ENCODE measurements at places on chromosomes 12 and 14.

GRCh38 chr12:20808521-20808920 is 2.0 kb upstream of the SLCO1B3 start:
- no peak for DNase-seq

DNA sequence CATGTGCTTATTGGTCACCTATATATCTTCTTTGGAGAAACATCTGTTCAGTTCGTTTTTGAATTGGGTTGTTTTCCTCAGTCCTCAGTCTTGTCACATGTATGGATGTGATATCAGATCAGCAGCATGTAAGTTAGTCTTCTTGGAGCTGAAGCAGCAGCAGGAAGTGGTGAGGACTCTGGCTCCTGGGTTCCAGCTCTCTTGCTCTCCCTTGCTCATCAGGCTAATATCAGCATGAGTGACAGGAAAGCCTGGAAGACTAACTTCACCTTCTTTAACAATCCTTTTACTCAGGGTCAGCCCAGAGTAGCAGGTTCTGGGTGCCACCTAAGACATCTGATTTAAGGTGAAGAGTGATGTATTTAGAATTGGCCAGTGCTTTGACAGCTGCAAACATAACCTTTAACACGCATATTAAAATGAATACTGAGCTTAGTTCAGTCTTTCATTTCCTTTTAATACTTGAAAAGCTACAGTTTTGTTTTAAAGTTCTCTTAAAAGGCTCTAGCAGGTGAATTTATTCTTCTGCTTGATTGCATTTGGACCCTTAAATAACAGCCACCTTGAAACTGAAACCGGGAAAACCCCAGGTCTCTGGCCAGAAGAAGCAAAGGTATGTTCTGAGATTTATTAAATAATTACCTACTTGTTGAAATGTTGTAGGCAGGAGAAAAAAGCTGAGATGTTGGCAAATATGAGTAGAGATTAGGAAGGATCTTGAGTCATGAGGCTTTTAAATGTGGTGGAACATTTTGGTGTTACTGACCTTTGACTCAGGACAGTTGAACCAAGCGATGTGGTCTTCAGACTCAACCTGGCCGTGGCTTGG is 54.3 kb downstream of the DRAM1 start:
- DNase-seq, result no peak

- peak; percentile 63 for DNase-seq
These were observed 23.8 kb downstream of the SPTB start for GRCh38 chr14:64855721-64856528.

DNA sequence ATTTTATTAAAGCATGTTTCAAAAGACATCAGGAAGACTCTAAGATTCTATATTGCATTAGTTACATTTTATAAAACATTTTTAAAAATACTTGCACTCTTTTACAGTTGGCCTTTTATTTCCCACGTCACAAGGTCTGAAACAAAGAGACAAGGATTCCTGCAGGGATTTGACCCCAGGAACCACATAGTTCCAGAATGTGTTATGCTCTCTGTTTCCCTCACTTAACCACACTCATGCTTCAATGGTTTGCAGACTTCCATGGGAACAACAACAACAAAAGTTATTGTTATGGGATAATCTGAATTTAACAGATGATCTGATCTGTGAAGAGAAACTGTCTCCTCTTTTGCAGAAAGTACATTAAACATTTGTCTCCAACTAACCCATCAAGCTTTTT is 104.3 kb upstream of the PPFIA2 start:
- DNase-seq, result no peak

DNA sequence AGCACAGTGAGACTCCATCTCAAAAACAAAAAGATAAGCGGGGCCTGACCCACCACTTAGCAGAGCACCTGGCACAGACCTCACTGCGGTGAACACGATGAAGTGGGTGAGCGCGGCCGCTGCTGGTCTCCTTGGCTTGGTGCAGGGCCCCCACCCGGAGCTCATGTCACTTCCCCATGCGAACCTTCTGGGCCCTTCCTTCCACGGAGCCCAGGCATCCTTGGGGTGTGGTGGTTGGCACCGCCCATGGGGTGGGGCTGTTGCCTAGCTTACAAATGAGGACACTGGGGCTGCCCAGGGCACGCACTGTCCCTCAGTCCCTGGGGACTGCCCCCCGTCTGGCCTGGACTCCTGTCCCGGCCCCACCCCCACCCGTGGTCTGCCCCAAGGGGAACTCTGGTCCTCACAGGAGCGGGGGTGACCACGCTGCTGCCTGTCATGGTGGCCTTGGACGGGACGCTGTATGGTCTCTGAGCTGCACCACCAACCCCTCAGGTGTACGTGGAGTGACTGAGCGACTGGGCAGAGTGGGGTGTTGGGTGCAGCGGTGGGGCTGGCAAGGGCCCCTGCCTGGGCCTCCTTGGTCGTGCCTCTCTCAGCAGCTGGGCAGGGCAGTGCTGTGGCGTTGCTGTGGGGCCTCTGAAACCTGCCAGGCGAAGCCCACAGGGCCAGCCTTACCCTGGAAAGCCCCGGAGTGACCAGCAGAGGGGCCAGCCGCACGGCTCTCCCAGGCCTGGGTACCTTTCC is 15.3 kb downstream of the FBRSL1 start:
- DNase-seq, result no peak

DNA sequence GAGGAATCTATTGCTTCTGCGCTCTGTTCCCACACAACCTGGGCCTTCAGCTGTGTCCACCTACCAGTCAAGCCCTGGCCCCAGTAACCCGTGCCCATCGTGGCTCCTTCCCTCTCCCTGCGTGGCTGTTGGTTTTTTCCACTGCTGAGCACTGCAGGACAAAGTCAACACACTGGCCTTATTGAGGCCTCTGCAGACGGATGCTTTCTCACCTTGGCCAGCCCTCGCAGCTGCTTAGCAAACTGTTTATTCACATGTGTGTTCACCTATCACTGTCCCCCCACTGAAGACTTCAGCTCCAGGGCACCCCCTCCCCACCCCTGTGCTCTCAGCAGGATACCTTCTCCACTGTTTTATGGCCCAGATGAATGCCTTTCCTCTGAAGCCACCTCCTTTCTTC is 12.8 kb upstream of the GPX2 start:
- DNase-seq, result peak; percentile 29

DNA sequence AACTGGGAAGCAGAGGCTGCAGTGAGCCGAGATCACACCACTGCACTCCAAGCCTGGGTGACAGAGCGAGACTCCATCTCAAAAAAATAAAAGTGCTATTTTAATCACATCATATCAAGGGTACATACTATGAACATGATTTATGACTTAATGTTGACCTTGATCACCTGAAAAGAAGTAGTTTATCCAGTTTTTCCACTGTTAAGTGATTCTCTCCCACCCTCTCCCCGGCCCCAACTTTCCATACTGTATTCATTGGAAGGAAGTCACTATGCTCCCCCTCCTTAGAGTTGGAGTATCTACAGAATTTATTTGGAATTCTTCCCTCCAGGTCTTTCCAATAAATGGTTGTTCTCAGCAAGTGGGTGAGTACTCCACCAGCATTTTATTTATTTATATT is 3.0 kb upstream of the PRMT5 start:
- no peak for DNase-seq

GRCh38 chr12:32397696-32398095 is 1.7 kb upstream of the FGD4 start:
- DNase-seq, result no peak

DNA sequence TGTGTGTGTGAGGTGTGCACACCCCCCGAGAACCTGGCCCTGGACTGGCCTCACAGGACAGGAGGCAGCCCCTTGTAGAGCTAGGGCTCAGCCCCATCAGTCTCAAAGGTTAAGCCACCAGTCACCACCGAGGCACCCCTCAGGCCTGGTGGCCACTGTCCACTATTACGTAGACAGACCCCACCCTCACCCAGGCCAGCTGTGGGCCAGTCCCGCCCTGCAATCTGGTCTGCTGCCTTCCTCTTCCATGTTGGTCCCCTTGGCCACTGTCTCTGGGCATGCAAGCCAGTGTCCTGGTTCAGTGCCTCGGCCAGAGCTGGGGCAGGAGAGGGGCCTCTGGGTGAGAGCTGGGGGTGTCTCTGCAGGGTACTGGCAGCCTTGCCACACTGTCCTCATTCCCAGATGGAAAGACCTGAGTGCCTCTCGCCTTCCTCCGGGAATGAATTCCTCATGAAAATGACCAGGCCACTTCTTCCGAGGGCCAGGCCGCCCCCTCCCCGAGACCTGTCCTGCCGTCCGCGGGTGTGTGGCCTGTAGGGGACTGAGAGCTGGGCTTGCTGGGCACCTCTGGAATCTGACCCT is 897 bp upstream of the TEX22 start:
- DNase-seq, result no peak

DNA sequence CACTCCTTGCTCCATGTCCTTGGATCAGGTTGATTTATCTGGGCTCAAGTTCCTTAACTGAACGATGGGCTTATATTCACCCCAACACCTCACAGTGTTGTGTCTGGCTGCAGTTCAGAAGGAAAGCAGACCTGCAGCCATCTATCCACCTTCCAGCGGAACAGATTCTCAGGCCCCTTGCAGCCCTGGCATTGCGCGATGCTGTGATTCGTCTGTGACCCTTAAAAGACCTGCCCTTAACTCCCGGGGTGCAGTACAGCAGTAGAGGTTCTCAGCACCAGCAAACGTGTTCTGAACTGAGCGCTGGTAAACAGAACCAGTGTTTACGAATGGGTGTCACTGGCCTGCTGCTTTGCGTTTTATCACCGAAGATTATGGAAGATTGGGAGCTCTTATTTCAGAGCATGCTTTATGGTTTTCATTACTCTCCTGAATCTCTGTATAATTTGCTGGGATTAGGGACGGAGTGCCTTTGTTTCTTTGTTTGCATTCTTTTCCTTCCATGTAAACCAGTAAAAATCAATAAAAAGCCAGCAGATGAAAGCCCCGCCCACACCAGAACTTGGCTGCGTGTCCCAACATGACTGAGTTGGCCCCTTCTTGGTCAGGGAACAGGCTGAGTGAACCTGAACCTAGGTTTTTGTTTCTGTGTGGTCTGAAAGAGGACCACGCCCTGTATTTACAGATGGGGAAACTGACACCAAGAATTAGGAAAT is 286.7 kb upstream of the CRY1 start:
- DNase-seq, result no peak

DNA sequence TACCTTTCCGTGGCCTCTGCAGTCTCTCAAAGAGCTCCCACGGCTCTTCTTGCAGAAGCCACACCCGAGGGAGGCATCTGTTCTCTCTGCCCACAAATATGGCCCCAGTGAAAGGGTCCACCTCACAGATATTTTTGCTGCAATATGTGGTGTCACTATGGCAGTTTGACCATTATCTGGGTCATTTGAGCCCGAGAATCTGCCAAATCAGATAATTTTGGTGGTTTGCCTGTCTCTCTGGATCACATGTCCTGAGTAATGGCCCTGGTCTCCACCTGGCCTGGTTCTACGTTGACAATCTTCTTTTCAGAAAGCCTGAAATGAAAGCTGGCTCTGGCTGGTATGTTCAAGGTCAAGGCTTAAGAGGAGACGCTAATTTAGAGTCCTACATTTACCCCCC is 5.7 kb upstream of the WSCD2 start:
- DNase-seq, result no peak

DNA sequence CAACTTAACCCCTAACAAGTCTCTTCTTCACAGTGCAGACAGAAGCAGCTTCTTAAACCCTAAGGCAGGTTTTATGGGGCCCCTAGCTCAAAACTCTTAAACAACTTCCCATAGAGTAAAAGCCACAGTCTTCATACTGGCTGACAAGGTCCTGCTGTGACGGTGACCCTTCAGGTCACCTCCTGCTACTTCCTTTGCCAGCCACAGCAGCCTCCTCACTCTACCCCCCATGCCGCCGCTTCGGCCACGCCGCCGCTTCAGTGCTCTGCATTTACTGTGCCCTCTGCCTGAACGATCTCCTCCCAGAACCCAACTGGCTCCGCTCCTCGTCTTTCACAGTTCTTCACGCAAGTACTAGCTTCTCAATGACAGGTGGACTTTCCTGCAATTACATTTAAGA is 45.5 kb downstream of the ACADS start:
- no peak for DNase-seq

DNA sequence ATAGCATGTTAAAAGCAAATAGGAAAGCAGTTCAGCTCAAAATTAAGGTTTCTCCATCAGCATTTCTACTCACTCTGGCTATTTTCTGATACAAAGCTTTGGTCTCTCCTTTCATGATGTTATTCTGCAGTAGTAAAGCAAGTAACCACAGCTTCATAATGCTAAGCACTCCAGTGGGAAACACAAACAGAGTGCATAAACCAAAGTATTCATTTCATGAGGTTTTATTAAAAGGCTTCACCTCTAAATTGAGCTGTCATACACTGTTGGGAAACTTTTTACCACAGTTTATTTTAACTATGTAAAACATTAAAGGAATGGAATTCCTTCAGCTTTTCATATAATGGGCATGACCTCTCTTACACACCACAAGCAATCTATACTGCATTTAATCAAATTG is 157.9 kb upstream of the LMO3 start:
- DNase-seq, result no peak

GRCh38 chr14:68702135-68702534 is 90.7 kb downstream of the ZFP36L1 start:
- DNase-seq, result no peak

- no peak for DNase-seq
These were observed 142.0 kb downstream of the SEC23A start for GRCh38 chr14:38960946-38961531.

All from SHP77 treated with DMSO at 0.1 percent for 48 hours (cell line).